ENCODE measurements at places on chromosomes 12 and 14. TPM values are rescaled to one million over a fixed set of nuclear protein-coding genes. Genes with fewer than 3 reads are reported as not detected.

The TAS2R13 gene
- 0.79 TPM for total RNA-seq

The GLS2 gene
- total RNA-seq: 0.34 TPM

The NDUFA12 gene
- total RNA-seq: 254 TPM

- H3K4me1 ChIP-seq: no peaks in the 10 kb centered on the region
- no peaks in the 10 kb centered on the region for H3K27me3 ChIP-seq
- no peaks in the 10 kb centered on the region for H3K36me3 ChIP-seq
- no peak for DNase-seq
- no peak overlapping the region for H3K4me3 ChIP-seq
Measured at GRCh38 chr14:87630846-87631245, 362.1 kb downstream of the GALC start.

GRCh38 chr12:9588749-9589148 lies 19.0 kb downstream of the KLRB1 start:
- no peak for DNase-seq
- no peak overlapping the region for H3K27ac ChIP-seq
- H3K4me1 ChIP-seq: no peaks in the 10 kb centered on the region
- H3K27me3 ChIP-seq: no peaks in the 10 kb centered on the region

DNA sequence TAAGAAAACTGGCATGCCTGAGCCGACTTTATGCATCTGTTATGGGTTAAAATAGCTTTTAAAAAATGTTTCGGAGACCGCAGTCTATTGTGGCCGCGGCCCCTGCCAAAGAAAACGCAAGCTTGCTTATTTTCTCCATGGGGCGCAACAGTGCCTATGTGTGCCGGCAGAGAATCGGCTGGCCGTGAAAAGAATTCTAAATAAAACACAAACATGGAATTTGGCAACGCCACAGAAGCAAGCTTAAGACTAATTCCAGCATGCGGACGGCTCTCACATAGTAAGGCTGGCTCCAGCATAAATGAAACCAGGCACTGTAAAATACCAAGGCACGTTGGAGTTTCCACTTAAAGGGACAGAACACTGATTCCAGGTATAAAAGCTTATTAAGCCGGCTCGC lies 56.7 kb downstream of the BCL11B start:
- H3K27me3 ChIP-seq: peaks cover 41% of the 10 kb centered on the region
- H3K27ac ChIP-seq: no peak overlapping the region
- no peak overlapping the region for H3K4me3 ChIP-seq
- no peaks in the 10 kb centered on the region for H3K4me1 ChIP-seq
- DNase-seq: no peak
- H3K36me3 ChIP-seq: no peaks in the 10 kb centered on the region

- H3K27ac ChIP-seq: no peak overlapping the region
- no peaks in the 10 kb centered on the region for H3K27me3 ChIP-seq
- DNase-seq: no peak
- no peaks in the 10 kb centered on the region for H3K36me3 ChIP-seq
- no peak overlapping the region for H3K4me3 ChIP-seq
Measured at GRCh38 chr12:76588881-76589565, 29.5 kb upstream of the OSBPL8 start.

GRCh38 chr12:102883204-102883799 lies 33.7 kb downstream of the PAH start:
- no peak overlapping the region for H3K27ac ChIP-seq
- no peaks in the 10 kb centered on the region for H3K36me3 ChIP-seq
- H3K4me1 ChIP-seq: no peaks in the 10 kb centered on the region
- no peak overlapping the region for H3K4me3 ChIP-seq
- peak; percentile 20 for DNase-seq
- peaks cover 8% of the 10 kb centered on the region for H3K27me3 ChIP-seq

GRCh38 chr12:117518594-117519270 lies 157.3 kb upstream of the NOS1 start:
- H3K4me1 ChIP-seq: peaks cover 17% of the 10 kb centered on the region
- no peak for DNase-seq
- no peak overlapping the region for H3K4me3 ChIP-seq
- H3K27me3 ChIP-seq: no peaks in the 10 kb centered on the region
- H3K27ac ChIP-seq: no peak overlapping the region
- no peaks in the 10 kb centered on the region for H3K36me3 ChIP-seq

DNA sequence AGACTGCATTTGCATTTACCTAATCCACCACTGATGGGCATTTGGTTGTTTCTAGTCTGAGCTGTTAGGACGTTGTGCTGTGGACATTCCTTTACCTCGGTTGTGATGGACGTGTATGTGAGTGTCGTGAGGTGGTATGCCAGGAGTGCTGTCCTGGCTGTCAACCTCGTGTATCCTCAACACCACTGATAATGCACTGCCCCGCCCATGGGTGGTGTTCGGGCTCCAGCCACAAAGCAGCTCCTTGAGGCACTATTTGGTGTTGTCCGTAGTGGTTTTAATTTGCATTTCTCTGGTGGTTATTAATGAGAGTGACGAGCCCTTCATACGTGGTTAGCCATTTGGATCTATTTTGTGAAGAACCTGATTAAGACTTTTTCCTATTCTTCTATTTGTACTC lies 87.6 kb downstream of the PPP2R5C start:
- no peak overlapping the region for H3K4me3 ChIP-seq
- no peaks in the 10 kb centered on the region for H3K27me3 ChIP-seq
- H3K36me3 ChIP-seq: no peaks in the 10 kb centered on the region
- peak; percentile 54 for DNase-seq
- H3K27ac ChIP-seq: peak overlapping the region; percentile 35
- peaks cover 86% of the 10 kb centered on the region for H3K4me1 ChIP-seq

DNA sequence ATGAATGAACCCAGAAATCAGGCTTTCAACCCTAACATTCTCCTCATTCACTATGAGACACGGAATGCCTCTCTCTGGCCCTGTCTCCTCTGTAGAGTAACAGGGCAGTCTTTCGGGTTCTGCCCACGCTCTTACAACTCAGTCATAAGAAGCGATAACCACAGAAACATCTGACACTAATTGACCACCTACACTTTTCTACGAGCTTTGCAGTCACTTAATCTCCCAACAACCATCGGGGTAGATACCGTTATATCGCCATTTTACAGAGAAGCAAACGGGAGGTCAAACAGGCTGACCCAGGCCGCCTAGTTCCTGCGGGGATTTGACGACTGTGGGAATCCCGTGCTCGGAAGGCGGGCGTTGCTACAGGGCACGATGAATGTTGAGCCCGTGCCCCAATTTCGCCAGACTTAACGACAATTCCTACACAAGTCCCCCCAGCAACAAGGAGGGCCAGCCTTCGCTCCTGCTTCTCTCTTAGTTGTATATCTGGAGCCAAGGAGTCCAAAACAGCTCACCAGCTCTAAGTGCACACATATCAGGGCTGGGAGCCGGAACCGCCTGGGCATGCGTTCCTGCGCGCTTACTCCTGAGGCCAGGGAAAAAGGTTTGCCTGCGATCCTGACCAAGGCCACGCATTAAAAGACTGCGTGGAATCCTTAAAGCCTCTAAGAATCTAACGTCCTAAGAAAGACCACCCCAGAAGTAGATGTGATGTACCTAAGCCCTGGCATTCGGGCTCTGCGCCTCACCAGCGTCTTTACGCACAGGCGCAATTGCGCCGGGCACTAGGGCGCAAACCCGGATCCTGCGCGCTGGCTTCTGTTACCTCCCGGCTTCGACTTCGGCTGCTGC lies 38.7 kb upstream of the TBX5 start:
- H3K27me3 ChIP-seq: peaks cover 68% of the 10 kb centered on the region
- DNase-seq: no peak
- no peaks in the 10 kb centered on the region for H3K36me3 ChIP-seq
- peaks cover 23% of the 10 kb centered on the region for H3K4me1 ChIP-seq
- H3K27ac ChIP-seq: no peak overlapping the region
- no peak overlapping the region for H3K4me3 ChIP-seq

- peaks cover 33% of the 10 kb centered on the region for H3K4me1 ChIP-seq
- H3K27me3 ChIP-seq: no peaks in the 10 kb centered on the region
- peak overlapping the region; percentile 82 for H3K4me3 ChIP-seq
- H3K27ac ChIP-seq: peak overlapping the region; percentile 94
- no peak for DNase-seq
- H3K36me3 ChIP-seq: no peaks in the 10 kb centered on the region
Measured at GRCh38 chr14:61749264-61749663, 13.0 kb upstream of the SNAPC1 start.
